ENCODE measurements at places on chromosomes 5 and 9.
A peak's percentile ranks its signal among the peaks of the same experiment; 100 is the strongest.

DNA sequence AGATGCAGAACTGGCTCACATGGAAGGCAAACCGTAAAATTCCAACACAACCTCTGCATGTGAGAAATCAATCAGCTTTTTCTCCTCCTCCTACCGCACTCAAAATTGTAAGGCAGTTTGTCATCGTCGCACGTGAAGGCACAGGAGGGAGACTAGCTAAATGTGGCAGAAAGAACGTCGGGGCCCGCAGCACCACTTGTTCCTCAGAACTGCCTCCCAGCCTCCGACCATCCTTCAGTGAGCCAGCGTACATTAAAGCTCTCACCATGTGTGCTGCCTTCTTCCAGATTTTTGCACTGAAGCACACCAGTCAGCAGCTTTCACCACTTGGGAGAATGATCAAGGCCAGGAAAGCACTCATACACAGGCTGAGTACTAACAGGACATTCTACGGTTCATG is 105.9 kb downstream of the RFX3 start:
- DNase-seq = no peak

GRCh38 chr5:33556330-33557328 is 115.9 kb downstream of the TARS1 start:
- DNase-seq = no peak

GRCh38 chr9:89999534-90000370 is 394.9 kb downstream of the GADD45G start:
- peak; percentile 67 for DNase-seq

DNA sequence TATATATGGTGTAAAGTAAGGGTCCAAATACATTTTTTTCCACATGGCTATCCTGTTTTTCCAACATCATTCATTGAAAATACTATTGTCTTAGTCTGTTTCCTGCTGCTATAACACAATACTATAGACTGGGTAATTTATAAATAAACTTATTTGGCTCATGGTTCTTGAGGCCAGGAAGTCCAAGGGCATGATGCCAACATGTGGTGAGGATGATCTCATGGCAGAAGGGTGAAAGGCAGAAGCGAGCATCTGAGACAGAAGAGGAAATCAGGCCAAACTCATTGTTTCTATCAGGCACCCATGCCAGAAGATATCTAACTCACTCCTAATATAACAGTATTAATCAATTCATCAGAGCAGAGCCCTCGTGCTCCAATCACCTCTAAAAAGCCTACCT is 42.6 kb downstream of the ANKRD55 start:
- peak; percentile 40 for DNase-seq

GRCh38 chr5:16826379-16827125 is 109.5 kb downstream of the MYO10 start:
- no peak for DNase-seq

DNA sequence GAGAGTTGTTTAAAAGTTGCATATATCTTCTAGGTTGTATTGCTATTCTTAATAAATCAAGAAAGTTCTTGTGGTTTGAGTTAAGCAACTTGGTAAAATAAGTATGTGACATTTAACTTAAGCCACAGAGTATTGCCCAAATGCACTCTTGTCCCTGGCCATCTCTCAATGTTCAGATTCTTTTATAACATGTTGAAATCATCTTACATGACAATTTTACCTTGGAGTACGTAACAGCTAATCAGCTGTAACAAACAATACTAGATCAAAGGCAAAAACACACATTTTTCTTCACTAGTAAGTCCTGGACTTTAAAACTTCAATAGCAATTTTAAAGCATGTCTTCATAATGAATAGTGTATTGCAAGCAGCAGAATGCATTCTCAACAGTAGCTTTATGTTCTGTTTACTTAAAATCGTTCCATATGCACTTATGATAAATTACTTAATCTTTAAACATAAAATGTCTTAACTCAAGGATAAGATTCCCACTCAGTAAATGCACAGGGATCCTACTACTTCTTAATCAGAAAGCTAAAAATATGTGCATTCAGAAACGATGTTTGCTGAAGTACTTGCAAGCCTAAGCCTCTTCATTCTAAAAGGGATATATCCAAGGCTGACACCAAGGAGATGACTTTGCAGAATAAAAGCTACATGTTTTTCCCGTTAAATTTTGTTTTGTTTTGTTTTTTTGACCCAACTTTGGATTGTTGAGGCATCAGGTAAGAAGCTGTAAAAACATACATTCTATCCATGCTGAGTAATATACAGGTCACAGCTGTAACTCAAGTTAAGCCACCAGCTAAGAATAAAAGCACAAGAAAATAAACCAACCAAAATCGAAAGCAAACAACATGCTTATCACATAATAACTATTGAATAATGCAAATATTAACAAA is 86.1 kb upstream of the NFIB start:
- DNase-seq = no peak

GRCh38 chr5:74630453-74631066 is 10.0 kb downstream of the ENC1 start:
- peak; percentile 91 for DNase-seq

DNA sequence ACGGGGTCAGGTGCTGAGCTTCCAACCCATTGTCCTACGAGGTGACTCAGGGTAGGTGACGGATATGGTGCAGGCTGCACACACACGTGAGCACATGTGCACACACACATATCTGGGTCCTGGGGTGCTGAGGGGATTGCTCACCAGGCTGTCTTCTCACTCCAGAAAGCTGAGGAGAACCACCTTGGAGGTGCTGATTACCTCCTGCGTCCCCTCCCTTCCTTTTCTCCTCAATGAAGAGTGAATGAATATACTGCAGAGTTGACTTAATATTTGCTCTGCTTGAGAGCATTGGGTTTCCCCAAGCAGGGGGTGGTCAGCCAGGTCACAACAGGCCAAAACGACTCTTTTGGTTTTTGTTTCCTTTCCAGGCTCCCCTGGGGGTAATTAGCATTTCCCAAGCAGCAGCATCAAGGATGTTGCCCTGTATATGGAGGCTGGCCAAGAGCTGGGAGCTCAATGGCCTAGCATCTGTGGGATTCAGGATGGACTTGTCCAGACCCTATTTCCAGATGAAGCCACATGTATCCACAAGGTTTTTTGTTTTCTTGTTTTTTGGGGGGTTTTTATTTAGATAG is 49.7 kb downstream of the PDZD2 start:
- no peak for DNase-seq

DNA sequence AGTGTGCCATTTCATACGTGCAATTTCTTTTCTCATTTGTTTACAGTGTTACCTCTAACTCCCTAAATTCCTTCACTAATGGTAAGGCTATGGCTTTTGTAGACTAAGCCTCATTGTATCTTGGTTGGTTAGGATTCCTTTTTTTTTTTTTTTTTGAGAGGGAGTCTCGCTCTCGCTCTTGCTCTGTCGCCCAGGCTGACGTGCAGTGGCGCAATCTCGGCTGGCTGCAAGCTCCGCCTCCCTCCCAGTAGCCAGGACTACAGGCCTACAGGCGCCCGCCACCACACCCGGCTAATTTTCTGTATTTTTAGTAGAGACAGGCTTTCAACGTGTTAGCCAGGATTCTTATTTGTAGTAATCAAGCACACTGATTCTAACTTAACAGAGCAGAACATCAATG is 57.7 kb downstream of the SPEF2 start:
- no peak for DNase-seq

- peak; percentile 48 for DNase-seq
Observed at GRCh38 chr5:55231029-55231918, 2.1 kb downstream of the CCNO start.

DNA sequence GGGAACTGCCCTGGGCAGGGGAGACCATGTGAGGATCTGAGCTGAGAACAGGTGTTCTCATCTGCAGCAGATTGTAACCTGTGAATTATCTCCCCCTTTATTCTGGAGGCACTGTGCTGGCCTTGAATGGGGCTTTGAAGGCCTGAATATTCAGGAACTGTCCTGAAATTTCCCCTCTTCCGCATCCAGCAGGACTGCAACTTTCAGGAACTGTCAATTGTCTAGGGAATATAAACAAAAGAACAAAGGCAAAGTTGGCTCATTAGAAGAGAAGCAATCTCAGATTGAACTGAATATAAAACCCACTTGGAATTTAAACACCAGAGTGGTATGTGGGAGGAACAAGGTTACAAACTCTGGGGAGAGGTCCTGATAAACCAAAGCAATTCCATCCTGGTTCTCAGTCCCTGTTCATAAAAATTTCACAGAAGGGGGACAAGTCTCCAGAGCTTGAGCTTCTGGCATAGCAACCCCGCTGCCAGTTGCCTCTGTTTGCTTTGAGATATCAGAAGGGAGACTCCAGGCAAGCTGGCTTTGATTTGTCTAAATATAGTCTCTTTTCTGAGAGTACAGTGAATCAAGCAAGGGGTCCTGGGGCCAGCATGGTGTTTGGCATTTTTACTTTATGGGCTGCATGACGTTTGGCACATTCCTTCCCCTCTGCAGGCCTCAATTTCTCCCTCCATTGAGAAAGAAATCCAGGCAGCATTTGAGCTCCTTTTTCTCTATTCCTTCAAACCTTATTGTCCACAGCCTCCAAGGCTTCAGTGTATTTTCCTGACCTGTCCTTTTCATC is 47.5 kb downstream of the ADRB2 start:
- no peak for DNase-seq

- no peak for DNase-seq
Observed at GRCh38 chr5:32156635-32157034, 17.5 kb downstream of the GOLPH3 start.

DNA sequence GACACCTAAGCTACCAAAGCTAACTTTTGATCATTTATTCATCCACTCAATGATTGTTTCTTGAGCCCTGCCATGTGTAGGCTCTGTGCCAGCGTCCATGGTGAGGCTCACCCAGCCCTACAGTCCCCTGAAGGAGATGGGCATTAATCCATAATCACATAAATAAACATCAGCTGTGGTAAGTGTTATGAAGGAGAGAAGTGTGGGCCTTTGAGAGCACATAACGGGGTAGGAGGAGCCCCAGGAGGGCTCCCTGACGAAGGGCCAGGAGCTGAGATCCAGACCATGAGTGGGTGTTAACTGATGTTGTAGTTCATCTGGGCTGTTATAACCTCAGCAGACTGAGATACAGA is 53.9 kb upstream of the AFAP1L1 start:
- peak; percentile 55 for DNase-seq

DNA sequence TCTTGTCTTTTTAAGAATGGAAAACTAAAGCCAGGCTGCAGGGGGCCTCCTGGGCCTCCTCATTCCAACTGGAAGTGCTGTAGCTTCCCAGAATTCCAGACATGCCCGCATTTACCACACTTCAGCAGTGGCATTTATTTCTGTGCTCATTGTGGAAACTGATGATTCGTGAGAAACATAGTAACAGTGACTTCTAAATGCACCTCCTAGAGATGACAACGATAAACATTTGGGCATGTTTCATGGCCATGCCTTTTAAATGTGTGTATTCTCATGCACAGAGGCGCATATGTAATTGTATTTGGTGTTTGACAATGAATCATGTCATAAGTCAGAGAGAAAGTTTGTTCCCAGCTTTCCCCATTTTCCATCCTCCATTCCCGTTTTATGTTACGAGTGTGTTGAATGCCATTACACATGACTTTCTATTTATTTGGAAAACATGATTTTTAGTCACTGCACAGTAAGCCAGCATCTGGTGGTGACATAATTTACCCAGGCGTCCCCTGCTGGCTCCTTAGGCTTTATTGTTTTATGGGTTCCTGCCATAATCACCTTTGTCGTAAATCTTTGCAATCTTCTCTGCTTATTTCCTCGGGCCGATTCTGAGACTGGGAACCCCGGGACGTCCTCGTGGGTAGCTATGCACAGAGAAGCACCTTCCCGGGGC is 68.8 kb upstream of the FCN2 start:
- peak; percentile 95 for DNase-seq

DNA sequence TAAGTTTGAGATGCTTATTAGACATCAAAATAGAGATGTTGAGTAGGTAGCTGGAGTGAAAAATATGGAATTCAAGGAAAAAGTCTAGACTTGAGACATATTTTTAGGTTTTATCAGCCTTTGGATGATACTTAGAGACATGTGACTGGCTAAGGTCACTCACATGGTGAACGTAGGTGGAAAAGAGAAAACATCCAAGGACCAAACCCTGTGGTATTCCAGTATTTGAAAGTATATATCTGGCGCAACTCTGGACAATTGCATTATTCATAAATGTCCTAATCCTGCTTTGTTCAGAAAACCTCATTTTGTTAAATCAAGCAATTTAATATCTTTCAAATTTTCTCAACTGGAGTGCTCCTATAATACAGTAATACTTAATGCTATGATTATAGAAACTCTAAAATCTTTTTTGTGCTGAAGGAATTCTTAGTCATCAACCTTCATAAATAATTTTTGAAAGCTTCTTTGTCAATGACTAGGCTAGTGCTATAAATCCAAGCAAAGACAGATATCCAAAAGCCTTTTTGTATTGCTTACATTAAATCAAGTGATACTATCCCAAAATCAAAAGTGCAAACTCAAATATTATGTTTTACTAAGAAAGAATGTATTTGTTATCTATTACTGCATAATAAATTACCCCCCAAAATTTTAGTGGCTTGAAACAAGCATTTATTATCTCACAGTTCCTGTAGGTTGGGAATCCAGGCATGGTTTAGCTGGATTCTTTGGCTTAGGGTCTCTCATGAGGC is 452.0 kb downstream of the ENC1 start:
- DNase-seq = no peak

GRCh38 chr9:112408275-112408674 is 28.4 kb downstream of the HSDL2 start:
- no peak for DNase-seq

DNA sequence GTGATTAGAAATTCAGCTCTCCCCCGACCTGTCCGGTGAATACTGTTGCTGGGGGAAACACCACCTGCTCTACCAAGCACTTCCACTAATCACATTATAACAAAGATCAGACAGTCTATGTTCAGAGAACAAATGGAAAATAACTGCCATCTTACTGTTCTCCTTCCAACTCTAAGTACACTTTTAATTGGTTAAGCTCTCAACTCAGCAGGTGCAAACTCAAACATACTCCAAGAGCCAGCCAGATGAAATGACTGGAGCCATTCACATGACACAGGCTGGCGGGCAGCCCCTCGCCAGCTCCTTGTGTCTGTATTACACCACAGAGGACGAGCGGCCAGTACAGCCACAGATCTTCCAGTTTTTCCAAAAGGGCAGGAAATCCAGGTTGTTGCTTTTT is 16.1 kb downstream of the LIFR start:
- DNase-seq = no peak

- no peak for DNase-seq
Observed at GRCh38 chr5:103280967-103281366, 22.4 kb downstream of the MACIR start.

DNA sequence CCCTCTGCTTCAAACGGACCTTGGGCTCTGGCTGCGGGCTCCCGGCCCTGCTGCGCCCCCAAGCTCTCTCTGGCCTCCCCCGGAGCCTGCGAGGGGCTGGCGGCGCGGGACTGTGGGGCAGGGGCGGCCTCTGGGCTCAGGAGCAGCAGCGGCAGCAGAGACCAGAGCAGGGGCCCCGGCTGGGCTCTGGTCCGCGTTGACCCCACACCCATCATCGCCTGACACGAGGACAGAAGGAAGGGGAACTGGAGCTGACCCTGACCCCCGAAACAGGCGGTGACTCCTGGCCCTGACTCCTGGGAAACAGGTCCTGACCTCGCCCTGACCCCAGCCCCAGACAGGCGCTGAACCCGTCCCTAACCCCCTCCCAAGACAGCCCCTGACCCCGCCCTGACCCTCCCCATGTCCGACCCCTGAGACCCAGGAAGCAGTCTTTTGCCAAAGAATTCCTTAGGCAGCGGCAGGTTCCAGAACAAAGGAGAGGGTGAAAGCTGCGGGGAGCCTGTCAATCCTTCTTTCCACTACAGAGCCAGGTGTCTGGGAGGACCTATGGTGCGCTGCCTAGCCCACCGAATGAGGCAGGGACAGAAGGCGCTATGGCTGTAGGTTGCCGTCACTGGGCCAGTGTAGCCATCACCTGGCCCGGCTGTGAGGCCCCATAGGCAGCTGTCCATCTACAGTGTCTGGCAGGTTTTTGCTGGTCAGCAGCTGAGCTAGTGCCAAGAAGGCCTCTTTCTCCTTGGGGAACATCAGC is 74.7 kb upstream of the SPTLC1 start:
- DNase-seq = no peak
